ENCODE measurements at places on chromosomes 6 and 20. TPM values are rescaled to one million over a fixed set of nuclear protein-coding genes. Genes with fewer than 3 reads are reported as not detected.

Gene TMEM170B
- 6.3 TPM for total RNA-seq

Gene OR12D3
- not detected for total RNA-seq

Gene SH3BGRL2
- total RNA-seq: 4.7 TPM

Gene SOBP
- total RNA-seq: 20.4 TPM
